ENCODE measurements at places on chromosomes 13 and 19.

DNA sequence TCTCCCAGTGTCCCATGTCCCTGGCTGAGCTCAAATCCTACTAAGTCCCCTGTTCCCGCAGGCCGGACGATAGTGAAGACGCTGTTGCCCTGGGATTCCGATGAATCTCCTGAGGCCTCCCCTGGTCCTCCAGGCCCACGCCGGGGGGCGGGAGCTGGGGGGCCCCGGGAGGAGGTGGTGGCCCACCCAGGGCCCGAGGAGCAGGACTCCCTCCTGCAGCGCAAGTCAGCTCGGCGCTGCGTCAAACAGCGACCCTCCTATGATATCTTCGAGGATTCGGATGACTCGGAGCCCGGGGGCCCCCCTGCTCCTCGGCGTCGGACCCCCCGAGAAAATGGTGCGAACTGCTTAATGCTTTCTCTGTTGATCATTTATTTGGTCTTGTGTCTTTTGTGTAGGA is 5.9 kb downstream of the KMT2B start:
- DNase-seq, result no peak

GRCh38 chr13:29771247-29771646 is 79.2 kb downstream of the UBL3 start:
- no peak for DNase-seq

DNA sequence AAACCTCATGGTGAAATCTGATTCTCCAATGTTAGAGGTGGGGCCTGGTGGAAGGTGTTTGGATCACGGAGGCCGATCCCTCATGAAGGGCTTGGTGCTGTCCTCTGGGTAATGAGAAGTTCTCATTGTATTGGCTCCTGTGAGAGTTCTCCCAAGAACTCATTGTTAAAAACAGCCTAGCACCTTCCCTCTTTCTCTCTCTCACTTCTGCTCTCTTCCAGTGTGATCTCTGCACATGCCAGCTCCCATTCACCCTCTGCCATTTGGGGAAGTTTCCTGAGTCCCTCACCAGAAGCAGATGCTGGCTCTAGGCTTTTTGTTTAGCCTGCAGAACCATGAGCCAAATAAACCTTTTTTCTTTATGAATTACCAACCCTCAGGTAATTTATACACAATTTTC is 3.1 kb upstream of the SUCLA2 start:
- no peak for DNase-seq

GRCh38 chr13:77338329-77338728 is 11.4 kb upstream of the MYCBP2 start:
- no peak for DNase-seq

DNA sequence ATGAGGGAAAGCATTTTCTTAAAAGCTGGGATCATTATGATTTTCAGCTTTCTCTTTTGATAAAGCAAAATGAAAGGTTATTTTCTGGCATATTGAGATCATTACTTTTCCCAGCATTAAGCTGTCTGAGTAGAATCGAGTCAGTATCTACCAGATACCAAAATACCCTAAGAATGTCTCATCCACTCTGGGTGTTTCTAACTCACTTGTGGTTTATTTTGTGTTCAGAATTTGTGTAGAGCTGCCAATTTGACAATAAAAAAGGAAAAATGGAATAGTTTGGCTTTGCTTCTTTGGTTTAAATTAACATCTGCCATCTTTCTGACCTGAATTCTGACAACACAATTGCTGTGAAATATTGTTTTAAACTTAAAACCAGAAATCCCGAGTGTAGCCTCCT is 438.7 kb upstream of the ARGLU1 start:
- no peak for DNase-seq

- no peak for DNase-seq
Measured at GRCh38 chr13:112567161-112567862, 20.6 kb downstream of the TUBGCP3 start.

GRCh38 chr19:35216016-35216832 is 12.3 kb downstream of the FAM187B start:
- no peak for DNase-seq

- peak; percentile 49 for DNase-seq
Measured at GRCh38 chr13:87671031-87671752, at the start of gene SLITRK5. SLITRK5 (plus strand) TSS chr13:87671371; CDS start chr13:87675389, 4,018 bp downstream.

GRCh38 chr13:112838842-112839117 is 130.2 kb upstream of the MCF2L start:
- no peak for DNase-seq

DNA sequence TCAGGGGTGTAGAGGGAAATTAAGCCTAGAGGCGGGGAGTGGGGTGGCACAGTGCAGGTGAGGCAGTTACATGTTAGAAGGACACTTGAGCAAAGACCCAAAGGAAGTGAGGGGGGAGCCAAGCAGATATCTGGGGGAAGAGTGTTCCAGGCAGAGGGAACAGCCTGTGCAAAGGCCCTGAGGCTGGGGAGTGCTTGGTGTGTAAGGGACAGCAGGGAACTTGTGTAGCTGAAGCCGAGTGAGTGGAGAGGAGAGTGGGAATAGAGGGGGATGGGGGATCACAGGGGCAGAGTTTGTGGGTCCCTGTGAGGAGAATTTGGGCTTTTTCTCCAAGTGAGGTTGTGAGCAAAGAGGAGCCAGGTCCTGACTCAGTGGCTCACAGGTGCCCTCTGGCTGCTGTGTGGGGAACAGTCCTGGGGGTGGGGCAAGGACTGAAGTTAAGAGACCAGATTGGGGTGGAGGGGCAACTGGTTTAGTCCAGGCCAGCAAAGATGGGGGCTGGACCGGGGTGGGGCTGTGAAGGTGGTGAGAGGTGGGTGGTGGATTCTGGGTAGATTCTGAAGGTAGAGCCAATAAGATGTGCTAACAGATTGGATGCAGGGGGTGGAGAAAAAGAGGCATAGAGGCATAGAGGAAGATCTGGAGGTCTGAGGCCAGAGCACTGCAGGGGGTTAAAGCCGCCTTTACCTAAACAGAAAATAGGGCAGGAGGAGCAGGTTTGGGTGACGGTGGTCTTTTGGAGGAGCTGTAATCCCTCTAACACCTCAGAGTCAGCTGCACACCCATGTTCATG is 75.3 kb downstream of the CACNA1A start:
- DNase-seq, result peak; percentile 68

DNA sequence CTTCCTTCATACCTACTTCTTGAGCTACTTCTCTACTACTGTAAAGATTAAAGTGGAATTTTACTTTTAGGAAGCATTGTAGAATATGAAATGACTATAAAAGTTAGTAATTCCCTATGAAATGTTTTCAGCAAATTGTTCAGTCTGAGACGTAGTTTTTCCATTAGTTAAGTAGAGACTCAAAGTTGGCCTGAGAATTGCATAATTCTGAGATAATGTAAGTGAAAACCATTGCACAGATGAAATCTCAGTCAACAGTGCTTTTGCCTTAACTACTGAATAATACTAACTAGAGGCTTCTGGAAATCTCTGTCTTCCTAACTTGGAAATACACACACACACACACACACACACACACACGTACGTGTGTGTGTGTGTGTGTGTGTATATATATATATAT is 125.9 kb downstream of the FGF14 start:
- no peak for DNase-seq

DNA sequence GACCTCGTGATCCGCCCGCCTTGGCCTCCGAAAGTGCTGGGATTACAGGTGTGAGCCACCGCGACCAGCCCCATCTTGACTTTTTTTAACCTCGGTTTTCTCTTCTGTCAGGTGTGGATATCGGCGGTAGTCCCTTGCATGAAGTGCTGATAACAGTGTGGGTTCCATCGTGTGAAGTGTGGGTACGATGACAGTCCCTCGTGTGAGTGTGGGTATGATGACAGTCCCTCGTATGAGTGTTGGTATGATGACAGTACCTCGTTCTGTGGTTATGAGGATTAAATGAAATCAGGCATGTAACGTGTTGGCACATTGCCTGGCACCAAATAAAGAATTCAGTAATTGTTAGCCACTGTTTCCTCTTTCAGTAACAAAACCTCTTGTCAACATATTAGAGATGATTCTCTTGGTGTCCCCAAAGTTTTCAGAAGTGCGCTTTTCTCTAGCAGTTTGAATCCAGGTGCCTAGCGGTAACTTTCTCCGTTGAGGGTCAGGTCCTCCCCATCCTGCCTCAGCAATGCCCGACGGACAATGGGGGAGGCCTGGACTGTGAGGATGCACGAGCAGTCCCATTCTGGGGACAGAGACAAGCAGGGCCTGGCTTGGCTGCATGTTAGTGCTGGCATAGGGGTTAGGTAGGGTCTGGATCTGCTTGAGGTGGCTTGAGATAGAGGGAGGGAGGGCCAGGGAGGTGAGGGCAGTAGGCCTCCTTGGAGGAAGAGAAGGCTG is 15.3 kb downstream of the GATAD2A start:
- no peak for DNase-seq

- DNase-seq, result no peak
Measured at GRCh38 chr13:40456979-40457553, 209.4 kb downstream of the FOXO1 start.

DNA sequence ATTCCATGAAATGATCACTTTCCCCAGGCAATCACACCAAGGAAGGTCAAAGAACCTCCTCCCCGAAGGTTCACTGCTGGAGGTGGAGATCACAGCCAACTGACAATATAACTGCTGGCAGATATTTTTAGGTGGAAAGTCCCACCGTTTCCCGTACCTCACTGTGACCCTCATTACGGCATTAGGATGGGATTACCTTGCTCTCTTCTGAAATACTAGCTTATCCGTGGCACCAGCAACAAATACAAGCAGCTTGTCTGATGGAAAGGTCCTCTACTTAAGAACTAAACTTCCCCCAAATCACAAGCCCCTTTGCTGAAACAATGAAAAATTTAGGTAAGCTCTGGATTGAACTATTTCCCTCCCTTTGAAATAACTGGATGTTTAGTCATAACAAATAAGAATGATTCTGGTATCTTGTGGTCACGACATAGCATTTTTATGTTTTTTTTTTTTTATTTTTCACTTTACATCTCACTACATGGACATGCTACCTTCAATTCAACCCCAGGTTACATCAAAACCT is 178.9 kb downstream of the COL4A1 start:
- DNase-seq, result no peak

GRCh38 chr13:73365252-73365651 is 306.4 kb downstream of the KLF5 start:
- no peak for DNase-seq

DNA sequence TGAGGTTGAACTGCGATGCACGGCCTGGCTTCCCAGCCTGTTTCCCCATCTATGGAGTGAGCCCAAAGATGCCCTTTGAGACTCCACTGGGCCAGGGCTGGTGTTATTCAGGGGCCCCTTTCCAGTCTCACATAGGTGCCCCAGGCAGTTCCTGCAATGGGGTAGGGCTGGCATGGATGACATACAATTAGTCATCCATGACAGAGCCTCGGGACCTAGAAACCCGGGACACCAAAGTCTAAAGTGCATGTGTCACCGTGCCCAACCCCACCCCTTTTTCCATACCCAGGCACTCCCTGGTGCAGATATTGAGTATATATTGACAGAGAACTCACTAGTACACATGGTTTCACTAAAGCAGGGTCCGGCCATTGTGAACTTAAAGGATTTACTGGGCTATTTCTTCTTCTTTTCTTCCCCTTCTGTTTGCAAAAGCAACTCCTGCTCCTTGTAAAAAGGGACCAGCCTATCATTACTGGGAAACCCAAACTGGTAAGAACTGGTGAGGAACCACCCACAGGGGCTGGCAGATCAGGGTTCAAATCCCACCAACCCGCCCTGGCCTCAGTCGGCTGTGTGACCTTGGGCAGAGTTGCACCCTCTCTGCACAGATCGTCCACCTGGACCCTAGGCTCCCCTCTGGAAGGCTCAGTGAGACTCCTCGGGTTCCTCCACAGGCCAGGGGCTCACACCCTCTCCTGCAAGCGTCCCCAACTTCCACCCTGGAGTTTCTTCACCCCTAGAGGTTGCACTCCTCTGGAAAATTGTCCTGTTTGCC is 2.7 kb downstream of the B3GNT3 start:
- DNase-seq, result peak; percentile 72

DNA sequence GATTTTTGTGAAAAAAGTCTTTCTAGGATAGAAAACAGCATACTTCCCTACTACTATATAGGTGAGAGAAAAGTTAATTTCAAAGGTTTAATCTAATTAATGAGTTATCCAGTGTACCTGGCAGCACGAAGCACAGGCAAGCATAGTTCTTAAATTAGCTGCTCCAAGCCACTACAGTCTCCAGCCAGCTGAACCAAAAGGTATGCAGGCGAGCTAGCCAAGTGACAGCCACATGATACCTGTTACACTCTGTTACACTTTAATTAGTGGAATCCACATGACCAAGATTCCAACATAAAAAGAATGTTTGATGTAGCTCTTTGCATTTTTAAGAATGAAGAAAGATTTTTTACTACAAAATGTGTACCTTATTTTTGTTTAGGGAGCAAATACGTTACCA is 15.5 kb downstream of the SLC25A30 start:
- DNase-seq, result no peak

DNA sequence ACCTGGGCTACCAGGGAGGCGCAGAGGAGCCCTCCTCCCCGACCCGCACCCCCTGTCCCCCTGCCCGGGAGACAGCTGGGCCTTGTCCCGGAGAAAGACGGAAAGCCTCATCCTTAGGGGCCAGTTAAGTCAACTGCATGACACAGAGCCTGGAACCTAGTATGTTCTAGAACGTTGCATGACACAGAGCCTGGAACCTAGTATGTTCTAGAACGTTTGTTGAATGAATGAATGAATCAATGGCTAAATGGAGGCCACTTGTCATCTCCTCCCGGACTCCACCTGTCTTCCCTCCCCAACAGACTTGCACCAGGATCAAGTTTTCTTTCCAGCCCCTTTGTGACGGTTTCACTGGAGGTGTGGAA is 706 bp downstream of the SERP2 start:
- no peak for DNase-seq

- DNase-seq, result no peak
Measured at GRCh38 chr13:101579281-101579802, 126.9 kb downstream of the ITGBL1 start.

DNA sequence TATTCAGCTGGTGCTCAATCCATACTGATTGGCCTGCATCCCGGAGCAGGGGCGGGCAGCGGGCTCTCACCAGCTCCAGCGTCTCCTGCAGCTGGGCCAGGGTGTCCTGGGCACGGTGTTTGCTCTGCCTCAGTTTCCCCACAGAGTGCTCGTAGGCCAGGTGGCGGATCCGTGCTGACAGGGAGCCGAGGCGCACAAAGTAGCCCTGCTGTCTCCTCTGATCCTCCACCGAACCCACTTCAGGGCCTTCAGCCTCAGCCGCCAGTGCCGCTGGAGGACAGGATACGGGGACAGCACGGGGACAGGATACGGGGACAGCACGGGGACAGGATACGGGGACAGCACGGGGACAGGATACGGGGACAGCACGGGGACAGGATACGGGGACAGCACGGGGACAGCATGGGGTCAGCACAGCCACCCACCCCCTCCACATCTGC is 7.3 kb upstream of the PLIN4 start:
- no peak for DNase-seq

DNA sequence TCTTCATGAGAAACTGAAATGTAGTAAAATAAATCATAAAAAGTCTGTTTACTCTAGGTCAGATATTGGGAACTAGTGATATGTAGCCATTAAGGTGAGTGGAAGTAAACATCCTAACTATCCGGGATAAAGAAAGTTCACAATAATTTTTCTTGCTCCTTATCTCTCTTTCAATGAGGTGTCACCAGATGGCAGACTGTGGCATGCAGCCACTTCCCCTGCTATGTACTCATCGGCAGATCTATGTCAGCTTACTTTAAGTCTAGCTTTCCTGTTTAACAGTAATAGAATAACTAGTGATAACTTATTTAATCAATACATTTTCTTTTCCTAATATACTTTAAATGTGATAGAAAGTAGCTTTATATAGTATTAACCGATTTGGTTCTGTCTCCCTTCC is 181.9 kb downstream of the NDFIP2 start:
- DNase-seq, result no peak
